ENCODE measurements at places on chromosomes 6 and 20.

DNA sequence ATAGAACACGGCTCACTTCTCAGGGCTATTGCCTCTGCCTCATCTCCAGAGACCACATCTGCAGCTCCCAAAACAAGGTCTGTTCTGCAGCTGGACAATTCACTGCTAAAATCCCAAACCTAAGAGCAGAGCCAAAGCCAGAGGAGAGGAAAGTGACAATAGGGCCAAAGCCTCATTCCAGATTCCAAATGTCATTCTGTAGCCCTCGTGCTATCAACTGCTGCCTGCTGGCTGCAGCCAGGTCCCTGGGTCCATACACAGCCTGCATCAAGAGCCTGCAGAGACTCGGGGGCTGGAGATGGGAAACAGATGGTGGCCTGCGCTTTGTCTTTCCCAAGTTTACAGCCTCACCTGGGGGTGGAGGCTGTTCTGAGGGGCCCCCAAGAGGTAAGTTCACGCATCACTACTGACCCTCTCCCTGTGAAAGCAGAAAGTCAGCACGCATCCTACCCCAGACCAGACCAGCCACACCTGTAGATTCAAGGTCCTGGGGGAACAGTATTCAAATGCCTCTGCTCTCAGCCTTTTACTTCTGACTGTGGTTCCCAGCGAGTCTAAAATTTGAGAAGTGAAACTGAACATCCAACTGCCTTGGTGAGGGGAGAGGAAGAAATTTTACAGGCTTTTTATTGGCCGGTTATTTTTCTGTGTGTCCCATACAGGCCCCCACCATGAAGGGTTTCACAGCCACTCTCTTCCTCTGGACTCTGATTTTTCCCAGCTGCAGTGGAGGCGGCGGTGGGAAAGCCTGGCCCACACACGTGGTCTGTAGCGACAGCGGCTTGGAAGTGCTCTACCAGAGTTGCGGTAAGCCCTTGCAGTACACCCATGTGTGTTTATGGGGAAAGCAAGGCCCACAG is at the start of gene LY86:
Gene LY86 (plus strand): TSS at position 657 of the 860 bp plus-strand sequence. CDS start 15 bp downstream, at position 672.
- peak; percentile 64 for DNase-seq

DNA sequence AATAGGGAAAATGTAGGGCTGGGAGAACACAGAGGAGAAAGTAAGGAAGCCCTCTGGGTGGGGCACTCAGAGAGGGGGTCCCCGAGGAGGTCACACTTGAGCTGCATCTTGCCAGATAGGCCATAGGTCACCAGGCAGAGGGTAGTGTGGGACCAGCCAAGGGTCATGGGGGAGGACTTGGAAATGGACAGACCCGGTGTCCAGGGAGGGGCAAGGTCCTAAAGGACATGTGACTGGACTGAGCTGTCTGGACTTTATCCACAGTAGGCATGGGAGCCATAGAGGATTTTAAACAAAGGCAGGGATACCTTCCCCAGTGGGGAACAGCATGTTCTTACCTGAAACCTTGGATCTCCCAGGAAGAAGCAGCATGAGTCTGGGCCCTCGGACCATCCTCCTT is 266.7 kb downstream of the LRFN2 start:
- DNase-seq, result no peak

DNA sequence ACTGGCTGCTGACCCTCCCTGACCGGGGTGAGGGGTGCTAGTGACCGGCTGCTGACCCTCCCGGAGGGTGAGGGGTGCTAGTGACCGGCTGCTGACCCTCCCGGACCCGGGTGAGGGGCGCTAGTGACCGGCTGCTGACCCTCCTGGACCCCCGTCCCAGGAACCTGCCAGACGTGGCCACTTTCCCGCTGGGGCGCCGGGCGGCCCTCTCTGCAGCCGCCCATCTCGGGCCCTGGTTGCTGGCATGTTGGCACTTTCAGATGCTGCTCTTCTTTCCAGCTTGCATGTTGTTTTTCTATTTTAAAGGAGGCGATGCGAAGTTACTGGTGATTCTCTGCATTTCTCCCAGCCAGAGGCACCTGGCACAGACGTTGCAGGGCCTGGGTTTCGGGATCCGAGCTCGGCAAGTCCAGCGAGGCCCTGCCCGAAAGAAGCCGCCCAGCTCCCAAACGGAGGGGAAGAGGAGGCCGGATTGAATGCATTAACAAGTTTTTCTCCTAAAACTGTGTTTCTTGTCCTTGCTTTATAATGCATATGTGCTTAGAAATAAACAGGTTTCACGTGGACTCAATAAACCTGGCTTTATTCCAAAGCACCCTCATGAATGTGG is 34.4 kb downstream of the FRMD1 start:
- no peak for DNase-seq

DNA sequence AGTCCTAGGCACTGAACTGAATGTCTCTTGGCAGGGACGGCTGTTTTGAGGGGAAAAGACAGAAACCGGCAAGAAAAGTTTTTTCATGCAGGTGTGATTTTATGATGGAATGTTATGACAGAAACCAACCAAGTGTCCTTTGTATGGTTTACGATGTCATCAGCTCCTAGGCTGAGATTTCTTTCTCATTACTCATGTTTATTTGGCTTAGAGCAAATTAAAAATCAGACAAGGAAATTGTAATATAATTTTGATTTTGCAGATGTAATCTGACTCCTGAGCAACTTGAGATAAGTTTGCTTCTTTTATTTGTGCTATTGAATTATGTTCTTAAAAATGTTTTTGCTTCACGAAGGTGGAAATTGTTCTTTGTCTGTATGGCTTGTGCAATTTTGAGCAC is 58.8 kb upstream of the MAP3K7 start:
- DNase-seq, result no peak

DNA sequence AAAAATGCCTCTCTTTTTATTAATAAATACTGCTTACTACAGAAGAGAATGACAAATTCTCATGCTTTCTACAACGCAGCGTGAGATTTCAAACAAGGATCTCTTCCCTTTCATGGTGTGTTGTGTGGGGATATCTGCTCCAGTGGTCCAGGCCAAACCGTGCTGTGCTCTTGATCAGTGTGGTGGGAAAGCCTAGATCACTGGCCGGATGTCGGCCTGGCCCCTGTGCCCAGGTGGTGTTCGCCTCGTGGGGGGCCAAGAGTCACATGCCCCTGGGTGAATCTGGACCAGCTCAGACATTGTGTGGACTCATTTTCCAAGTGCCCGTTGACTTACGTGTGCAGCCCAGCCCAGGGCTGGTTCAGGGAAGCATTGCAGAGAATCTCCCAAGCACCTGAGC is 4.3 kb downstream of the CDH4 start:
- no peak for DNase-seq

DNA sequence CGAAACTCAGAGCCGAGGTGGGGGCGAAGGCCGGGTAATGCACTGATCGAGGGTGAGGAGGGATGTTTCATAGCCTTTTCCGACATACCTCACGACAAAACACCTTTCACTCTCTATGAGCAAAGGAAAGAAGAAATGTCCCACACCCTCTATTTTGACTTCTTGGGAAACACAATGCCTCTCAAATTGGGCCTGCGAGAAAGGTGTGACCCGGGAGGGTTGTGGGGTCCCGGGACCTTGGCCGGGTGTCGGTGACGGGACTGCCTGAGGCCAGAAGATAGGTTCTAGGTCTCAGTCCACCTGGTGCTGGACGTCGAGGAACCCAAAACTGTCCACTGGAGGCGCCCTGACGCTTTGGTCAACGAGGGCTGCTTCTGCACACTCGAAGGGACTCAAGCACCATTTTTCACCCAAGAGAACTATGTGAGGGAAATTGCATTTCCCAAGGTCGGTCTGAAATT is 41.1 kb upstream of the OSTM1 start:
- peak; percentile 13 for DNase-seq

GRCh38 chr20:16917636-16918035 is 169.5 kb downstream of the OTOR start:
- no peak for DNase-seq

GRCh38 chr6:20900389-20901160 is 366.3 kb downstream of the CDKAL1 start:
- DNase-seq, result no peak

DNA sequence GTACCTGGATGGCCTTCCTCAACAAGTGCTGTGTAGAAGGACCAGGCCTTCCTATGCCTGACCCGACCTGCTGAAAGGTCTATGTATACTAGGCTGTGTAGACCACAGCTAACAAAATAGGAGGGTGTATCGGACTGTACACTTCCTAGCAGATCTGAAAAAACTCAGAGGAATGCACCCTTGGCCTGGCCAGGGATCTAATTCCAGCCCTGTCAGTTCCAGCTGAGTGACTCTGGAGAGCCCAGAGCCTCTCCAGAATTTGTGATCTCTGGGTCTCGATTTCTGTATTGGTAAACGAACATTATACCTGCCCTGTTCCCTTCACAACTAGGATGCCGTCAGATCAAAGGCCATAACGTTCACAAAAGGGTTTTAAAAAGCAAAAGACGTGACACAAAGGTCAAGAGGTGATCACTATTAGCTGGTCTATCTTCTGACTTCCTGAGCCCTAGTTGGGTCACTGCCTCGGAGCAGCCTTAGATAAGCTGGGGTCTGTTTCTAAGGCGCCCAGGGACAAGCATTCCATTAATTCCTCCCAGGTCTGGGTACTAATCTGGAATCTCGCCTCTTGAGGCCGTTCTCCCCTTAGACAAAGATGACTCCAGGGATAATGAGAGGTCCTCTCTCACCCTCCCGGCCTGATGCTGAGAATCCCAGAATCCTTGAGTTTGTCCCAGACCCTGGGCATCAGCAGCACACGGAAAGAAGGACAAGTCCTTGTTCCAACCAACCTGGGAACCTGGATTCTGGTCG is 13.9 kb downstream of the MTCH1 start:
- DNase-seq, result no peak

- DNase-seq, result no peak
These were observed 46.6 kb downstream of the UBR2 start for GRCh38 chr6:42610416-42610815.

GRCh38 chr20:62370807-62371587 is 3.9 kb upstream of the LAMA5 start:
- DNase-seq, result no peak

DNA sequence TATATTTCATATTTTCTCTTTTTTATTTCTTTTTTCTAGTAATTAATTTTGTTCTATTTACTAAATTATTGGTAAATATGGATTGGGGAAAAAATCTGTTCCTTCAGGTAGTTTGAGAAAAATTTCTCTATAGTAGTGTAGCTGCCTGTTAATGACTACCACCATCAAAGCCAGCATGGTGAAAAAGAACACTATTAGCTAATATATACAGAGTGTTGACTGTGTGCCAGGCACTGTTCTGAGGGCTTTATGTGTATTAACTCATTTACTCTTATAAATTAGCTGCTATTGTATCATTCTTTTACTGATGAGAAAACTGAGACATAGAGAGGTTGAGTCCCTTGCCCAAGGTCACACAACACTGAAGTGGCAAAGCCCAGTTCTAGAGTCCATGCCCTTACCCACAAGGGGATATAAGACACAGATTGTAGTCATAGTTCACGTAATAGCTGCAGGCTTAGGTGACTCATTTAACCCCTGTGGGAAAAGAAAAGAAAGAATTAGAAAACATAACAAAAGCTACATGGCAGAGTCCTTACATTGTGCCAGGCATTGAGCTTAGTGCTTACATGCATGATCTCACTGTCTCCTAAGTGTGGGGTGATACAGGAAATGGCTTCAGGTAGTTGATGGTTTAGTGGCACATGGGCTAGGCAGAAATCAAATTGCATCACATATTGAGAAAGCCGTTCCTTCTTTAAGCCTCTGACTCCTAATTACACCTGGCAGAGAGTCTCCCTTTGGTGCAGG is 12.2 kb upstream of the AKIRIN2 start:
- no peak for DNase-seq

- DNase-seq, result no peak
These were observed 53.0 kb upstream of the TCF21 start for GRCh38 chr6:133835901-133836300.

DNA sequence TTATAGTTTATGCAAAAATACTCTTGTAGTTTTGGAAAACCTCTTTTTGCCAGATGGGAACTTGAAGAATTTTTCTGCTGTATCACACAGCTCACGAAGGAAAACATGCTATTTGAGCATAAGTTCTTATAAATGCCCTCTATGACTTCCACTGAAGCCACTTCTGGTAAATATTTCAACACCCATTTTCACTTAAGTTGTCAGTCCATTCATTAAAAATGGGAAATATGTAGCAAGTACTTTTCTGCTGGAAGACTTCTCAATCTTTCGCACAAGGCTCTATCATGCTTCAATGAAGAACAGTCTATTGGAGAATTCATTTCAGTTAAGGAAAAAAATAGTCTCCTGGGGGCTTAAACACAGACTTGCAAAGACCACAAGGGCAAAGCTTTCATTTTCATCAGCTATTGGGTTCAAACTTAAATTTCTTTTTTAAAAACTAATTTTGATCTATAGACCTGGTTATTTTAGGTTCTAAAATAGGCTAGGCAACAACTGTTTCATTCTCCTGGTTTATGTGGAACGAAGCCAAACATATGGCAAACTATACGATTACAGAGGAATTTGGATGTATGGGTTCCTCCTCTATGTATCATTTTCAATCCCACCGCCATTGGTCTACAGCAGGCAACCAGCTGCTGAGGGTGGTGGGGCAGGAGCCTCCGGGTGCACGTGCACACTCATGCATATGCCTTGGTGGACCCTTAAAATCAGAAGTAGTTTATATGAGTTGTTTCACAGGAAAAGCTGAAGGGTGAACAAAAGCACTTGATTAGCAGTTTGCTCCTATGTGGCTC is 38.7 kb downstream of the LAMA4 start:
- no peak for DNase-seq

- DNase-seq, result no peak
These were observed 74.3 kb downstream of the TNFRSF21 start for GRCh38 chr6:47235421-47235820.

DNA sequence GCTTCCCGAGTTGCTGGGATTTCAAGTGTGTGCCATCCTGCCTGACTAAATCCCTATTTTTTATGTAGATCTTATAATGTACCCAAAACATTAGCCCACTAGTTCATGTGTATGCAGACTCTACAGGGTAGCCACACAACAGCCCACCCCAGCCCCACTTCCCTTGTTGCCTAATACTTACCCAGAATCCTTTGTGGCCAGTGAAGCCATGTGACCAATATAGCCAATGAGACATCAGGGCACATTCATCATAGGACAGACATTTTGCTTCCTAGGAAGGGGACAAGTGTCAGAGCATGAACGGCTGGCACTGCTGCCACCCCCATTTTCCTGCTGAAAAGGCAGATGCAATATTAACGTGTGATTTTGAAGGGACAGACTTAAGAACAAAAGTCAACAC is 36.0 kb upstream of the TCP11 start:
- DNase-seq, result no peak

DNA sequence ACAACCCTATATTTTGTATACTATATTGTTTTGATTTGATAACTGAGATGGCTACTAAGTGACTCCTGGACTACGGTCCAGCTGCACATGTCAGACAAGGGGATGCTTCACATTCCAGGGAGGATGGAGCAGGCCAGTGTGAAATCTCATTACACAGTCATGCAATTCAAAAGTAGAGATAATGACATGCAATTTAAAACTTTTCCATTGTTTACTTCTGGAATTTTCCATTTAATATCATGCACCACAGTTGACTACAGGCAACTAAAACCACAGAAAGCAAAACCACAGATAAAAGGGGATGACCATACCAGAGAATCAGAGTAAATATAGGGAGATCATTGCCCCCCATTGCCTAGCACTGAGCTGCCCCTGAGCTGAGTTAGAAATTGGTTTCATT is 366.4 kb downstream of the BTBD9 start:
- DNase-seq, result no peak
